ENCODE measurements at places on chromosomes 4 and X.

DNA sequence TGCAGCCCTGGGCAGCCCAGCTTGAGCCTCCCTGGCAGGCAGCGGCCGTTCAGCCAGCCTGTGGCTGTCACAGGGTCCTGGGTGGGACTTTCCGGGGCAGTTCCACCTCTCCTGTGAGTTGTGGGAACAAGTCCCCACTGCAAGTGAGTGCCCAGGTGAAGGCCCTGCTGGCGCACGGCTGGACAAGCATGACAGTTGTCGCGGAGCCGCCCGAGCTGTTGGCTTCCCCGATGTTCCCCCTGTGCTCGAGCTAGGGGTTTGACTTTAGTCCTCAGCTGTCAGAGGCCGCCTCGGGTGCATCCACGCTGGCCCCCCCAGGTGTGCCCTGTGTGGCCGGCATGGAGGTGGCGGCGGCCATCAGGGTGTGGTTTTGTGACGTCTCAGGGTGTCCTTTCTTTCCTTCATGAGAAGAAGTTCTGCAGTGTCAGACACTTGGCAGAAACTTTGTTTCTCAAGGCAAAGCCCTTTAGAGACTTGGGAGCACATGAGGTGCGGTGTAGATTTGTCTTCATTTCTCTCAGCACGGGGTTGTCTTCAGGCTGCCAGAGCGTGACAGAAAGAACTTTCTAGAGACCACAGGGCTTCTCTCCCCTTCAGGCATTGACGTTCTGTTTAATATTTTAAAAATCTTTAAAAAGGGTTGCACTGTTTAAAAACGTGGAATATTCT is 69.4 kb upstream of the HGFAC start:
- DNase-seq, result no peak

- DNase-seq, result no peak
Measured at GRCh38 chrX:100663642-100664041, 19.6 kb downstream of the SRPX2 start.

DNA sequence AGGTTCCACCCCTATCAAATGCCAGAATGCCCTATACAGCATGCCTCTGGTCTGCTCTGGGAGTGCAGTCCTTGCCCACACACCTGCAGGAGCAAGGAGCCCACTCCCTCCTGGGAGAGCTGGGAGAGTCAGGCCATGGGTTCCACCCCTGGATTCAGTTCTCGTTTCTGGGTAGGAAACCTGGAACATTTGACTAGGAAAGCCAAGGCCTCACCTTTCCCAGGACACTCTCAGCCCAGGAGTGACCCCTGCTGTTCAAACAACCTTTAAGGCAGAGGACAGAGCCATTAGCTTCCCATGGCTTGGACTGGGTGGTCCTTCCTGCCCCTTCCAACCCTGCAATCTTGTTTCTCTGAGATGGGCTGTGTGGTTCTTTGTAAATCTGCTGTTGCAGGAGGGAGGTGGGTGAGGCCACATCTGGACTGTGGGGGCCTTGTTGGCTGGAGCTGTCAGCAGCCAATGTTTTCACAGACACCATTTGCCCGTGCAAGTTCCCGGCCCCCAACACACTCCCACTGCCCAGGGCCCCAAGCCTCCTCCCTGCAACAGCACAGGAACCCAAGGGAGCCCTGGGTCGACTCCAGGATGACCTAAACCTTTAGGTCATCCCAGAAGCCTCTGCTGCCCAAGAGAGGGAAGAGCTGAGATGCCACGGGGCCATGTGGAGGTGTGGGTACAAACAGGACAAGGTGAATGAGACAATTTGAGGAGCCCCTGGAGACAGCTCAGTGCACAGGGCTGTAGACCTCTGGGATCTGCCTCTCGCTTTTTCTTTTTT is 104.4 kb downstream of the PJA1 start:
- peak; percentile 34 for DNase-seq

DNA sequence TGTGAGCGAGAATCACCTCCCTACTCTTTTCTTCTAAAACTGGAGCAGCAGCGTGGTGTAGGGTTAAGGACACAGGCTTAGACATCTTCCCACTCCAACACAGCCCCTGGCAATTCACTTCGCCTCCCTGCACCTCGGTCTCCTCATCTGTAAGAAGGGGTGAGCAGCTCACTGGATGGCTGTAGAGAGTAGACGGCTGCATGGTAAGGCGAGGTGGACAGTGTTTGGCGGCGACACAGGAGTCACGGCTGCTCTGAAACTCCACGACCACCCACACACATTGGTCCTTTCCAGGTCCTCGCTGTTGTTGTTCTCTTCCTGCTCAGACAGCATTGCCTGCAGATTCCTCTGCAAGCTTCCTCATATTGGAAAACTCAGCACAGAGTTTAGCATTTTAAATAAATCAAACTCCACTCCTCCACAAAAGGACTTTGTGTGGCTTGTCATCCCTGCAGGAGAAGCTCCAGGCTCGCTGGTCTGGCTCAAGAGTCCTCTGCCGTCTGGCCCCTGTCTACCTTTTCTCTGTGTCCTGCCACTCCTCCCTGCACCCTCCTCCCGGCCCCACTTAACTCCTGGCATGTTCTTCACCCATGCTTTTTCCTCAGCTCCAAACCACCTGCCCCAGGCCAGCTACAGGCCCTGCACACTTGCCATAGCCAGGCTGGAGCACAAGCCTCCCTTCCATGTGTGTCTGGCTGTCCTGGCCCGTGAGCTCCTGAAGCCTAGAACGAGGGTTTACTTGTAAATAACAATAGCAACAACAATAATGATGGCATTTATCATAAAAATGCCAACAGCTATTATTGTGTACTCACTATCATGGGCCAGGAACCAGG is 41.3 kb upstream of the CRMP1 start:
- no peak for DNase-seq

GRCh38 chrX:82589410-82589809 is 918.7 kb upstream of the POU3F4 start:
- DNase-seq, result no peak

GRCh38 chrX:85244450-85245211 is 840 bp downstream of the ZNF711 start:
- no peak for DNase-seq

DNA sequence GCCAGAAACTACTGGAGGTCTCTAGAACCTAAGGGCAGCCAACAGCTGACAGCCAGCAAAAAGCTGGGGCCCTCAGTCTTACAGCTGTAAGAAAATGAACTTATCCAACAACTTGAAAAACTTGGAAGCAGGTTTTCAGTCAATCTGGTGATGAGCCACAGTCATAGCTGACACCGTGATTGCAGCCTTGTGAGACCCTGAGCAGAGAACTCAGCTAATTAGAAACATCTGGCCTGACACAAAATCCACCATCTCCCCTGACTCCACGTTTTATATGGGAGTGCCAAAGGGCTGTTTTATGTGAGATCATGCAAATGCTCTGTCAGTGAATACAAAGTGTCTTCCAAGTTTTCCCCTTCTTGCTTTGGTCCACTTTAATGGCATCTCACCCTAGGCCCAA is 198.8 kb upstream of the DCAF8L1 start:
- no peak for DNase-seq

GRCh38 chrX:151323054-151323453 is 74.0 kb upstream of the VMA21 start:
- DNase-seq, result no peak

GRCh38 chr4:38034986-38035882 is 75.0 kb downstream of the PTTG2 start:
- DNase-seq, result no peak

DNA sequence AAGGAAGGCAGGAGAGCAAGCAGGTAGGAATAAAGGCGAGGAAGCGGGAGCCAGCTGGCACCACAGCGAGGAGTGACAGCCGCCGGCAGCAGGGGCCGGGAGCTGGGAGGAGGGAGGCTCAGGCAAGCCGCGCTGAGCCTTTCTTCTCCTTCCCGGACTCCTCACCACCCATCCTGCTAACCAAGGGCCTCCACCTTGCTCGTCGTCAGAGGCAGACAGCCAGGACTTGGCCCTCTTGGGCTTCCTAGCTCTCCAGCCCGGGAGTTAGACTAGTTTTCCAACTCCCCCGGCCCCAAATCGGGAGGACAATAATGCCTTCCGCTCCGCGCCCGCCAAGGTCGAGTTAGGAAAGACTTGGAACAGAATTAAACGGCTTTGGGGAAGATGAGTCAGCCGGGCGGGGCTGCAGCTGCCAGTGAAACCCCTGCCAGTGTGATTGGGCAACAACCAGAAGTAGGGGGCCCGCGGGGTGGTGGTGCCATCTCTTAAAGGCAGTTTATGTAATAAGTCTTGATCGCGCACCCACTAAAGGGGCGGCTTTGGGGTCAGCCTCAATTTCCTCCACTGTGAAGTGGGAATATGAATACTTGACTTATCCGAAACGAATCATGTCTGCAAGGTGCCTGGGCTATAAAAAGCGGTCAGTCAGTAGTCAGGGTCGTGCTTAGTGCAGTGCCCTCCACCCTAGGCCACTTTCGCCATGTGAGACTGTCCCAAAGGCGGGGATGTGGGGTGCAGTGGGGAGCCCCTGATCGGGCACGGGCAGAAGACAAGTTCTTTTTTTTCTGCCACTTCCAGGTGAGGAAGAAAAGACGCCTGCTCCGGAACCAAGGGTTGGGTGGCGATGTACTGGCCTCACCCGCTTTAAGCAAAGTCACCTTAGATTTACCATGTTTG is 6.7 kb upstream of the HSD17B10 start:
- peak; percentile 86 for DNase-seq

- no peak for DNase-seq
Measured at GRCh38 chr4:141840299-141840986, 204.1 kb downstream of the IL15 start.

GRCh38 chr4:120132935-120133334 is 66.3 kb upstream of the MAD2L1 start:
- no peak for DNase-seq

- DNase-seq, result no peak
Measured at GRCh38 chr4:101018836-101019235, 328.5 kb downstream of the PPP3CA start.

DNA sequence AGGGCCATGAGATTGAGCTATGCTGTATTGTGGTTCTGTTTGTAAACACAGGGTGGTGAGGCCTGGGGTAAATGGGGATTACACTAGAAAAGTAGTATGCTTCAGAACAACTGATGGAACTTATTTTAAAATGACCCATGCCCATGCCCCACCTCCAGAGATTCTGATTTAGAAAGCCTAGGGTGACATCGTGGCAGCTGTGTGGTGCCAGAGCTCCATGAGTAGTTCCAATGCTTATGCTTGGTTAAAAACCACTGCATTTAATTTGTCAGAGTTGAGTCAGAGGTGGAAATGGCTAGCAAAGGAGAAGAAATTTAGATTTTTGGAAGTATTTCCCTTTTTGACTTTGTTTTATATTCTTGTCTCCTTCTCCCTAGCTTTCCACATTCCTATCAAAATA is 63.4 kb upstream of the PDE5A start:
- no peak for DNase-seq

DNA sequence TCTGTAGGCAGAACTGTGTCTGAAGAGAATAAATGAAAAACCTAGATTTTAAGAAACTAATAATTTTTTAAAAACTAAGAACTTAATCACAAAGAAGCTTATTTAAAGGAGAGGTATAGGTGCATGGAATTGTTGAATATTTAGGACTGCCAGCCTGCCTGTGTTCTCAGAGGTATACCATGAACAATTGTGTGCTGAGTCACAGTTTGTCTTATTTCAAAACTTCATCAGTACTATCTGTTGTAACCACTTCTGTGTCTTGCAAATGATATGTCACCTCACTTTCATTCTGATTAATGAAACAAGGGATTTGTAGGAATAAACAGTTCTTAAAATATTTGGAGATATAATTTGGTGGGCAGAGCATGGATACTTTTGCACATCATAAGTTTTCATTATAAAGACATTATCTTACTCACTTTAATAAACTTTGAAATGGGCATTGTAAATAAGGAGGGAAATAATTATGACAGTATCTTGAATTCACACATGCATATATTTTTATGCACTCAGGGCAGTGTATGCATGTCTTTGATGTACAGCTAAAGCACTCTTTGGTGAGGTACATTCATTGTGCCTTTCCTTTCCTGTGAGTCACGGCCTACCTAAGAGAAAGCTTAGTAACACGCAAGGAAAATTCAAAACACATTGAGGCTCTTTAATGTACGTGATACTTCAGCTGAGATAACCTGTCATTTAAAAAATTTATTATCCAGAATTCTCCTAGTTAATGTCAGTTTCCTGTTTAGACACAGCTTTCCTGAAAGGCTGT is 31.7 kb downstream of the STOX2 start:
- DNase-seq, result no peak

GRCh38 chrX:133005042-133005441 is 46.6 kb upstream of the HS6ST2 start:
- DNase-seq, result no peak

DNA sequence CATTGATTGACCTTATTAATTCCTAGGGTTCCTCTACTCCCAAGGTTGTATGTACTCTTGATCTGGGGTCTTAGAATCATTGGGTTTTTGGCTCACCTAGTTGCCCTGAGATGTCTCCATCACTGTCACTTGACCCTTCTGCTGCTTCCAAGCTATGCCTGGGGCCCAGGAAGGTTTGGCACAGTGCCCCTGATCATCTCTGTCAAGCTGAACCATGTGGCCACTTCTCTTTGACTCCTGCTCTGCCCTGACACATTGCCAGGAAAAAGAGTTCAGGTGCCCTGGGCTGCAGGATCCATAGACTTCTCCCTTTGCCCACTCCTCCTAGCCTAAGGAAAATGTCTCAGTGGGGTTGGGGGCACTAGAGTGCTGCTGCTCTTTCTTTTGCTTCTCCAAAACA is 3.9 kb upstream of the CHST7 start:
- peak; percentile 32 for DNase-seq

DNA sequence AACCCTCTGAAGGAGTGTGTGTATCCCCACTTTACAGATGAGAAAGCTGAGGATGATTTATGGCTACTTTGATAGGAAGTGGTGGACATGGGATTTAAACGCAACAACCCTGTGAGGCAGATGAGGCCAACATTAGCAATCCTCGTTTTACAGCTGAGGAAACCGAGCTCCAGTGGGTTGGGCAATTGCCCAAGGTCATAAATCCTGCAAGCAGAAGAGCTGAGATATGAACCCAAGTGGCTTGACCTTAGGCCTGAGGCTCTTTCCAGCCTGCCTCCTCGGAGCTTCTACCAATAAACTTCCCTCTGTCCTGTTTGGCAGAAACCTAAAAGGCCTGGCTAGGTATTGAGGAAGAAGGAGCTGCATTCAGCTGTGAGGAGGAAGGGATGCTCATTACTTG is 185.5 kb upstream of the RBPJ start:
- no peak for DNase-seq

GRCh38 chr4:150363721-150364688 is 217.9 kb upstream of the MAB21L2 start:
- DNase-seq, result no peak

DNA sequence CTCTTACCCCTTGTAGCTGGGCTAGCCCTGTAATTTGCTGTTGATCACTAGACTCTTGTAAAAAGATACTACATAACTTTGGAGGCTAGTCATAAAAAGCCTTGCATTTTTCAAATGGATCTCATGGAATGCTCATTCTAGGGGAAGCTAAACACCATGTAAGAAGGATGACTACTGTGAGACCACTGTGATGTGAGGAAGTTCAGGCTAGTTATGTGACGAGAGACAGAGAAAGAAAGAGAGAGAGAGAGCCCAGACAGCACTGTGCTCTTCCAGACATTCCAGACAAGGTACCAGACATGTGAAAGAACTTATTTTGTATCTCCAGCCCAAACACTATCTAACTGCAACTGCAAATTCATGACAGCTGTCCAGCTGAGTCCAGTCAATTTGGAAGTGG is 404.6 kb upstream of the PITX2 start:
- no peak for DNase-seq
